ENCODE measurements at places on chromosomes 3 and 15.

GRCh38 chr15:66563566-66564110 lies 2.2 kb downstream of the LCTL start:
- DNase-seq, result no peak

DNA sequence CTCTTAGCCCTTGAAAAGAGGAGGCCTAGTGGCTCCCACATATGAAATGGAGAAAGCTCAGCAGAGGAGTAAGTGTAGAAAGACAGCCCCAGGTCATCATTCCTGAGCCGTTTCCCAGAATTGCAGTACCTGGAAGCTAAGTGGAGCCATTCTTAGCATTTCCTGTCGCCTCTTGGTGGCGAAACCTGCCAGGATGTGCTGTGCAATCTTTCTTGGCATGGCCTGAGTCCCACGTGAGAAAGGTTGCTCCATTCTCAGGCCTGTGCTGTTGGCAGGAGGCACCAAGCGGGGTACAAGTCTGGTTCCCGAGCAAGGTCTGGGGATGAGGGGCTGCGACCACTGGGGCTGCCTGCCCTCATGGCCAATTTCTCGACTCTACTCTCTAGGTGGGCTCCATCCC lies 207.2 kb upstream of the TPM1 start:
- no peak for DNase-seq

DNA sequence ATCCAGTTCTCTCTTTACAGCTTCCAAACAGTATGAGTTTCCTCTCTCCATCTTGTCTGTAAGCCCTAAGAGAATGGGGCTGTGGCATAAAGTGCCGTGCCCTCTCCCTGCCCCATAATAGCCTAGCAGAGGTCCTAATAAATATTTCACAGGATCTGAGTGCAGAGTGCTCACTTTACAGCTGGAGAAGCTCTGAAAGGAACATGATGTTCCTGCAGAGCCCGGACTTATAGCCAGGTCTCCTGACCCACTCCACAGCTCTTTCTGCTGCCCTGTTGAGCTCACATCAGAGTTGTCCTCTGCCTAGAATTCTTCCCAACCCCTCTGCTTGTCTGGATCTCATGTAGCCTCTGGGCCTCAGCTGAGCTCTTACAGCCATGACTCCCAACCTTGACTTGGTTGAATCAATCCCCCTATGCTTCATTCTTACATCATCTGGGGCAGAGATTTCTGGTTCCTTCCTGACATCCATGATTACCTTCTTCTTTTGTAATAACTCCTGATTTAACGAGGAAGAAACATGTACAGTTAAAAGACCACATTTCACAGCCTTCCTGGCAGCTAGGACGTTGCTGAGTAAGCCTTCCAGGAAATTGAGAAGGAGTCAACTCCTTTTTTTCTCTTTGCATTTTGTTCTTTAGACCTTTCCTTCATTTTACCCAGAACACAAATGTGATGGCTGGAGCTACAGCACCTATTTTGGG lies 135.3 kb downstream of the RPLP1 start:
- DNase-seq, result no peak

- DNase-seq, result no peak
These were observed 1.4 kb upstream of the MUC13 start for GRCh38 chr3:124935794-124936542.

DNA sequence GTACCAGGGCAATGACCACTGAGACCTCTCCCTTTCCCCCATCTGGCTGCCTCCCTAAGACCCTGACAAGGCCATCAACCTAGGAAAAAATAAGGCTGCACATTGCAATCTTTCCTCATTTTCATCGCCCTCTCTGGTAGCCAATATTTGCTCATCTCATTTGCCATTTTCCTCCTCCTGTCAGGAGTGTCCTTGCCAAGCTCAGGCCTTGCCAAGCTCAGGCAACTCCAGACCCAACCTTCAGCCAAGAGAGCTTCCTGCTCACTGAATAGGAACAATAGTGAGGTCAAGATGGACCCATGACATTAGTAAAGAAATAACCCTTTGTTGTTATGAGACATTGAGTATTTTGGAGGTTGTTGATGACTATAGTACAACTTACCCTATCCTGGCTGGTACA lies 380.3 kb downstream of the RSL24D1 start:
- no peak for DNase-seq

DNA sequence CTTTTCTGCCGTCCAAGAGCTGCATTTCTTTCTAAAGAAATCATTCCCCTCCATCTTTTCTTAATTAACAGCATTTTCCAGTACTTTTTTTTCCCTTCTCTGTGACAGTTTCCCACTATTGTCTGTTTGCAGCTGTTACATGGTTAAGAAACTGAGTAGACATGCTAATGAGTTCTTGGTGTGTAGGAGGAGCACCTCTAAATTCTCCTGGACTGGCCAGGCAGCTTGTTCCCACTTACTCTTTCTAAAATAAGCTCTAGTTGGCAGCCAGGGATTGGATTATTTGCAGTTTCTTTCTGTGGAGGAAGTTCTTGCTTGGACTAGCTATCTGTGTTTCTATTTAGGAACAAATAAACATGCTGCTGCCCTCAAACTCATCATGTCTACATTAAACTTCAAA lies 235.1 kb upstream of the GAP43 start:
- DNase-seq, result no peak

GRCh38 chr3:171068658-171069057 lies 42.1 kb upstream of the SLC2A2 start:
- no peak for DNase-seq

DNA sequence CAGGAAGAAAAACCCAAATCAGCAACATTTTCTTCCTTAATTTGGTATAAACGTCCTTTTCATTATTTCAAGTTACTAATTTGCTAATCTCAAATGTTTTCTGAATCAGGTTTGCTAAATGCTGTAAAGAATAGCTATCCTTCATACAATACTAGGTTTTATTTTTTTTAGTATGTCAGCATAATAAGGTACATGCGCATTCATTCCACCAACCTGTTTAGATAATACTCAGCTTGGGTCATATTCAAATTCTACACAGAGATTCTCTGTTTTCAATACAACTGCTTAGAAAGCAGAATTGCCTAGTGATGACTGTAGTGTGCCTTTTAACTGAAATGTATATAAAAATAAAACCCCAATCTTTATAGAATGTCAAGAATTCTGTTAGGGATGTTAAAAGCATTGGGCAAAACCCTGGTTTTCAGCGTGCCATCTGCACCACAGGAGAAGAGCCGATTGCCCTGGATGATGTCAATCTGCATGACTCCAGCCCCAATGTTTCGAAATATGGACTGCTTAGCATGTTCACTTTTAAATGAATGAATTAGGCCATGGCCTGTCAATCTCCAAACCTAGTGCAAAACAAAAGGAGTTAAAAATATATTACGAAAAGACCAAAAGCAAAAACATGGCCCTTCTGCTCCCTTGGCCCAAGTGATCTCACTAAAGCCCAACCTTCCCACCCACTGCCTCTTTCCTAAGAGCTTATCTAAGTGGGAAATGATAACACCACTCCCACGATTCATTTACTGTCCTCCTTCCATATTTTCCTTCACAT lies 107.4 kb downstream of the GLDN start:
- no peak for DNase-seq

- DNase-seq, result no peak
These were observed 56.0 kb downstream of the LRTM1 start for GRCh38 chr3:54871867-54872266.

DNA sequence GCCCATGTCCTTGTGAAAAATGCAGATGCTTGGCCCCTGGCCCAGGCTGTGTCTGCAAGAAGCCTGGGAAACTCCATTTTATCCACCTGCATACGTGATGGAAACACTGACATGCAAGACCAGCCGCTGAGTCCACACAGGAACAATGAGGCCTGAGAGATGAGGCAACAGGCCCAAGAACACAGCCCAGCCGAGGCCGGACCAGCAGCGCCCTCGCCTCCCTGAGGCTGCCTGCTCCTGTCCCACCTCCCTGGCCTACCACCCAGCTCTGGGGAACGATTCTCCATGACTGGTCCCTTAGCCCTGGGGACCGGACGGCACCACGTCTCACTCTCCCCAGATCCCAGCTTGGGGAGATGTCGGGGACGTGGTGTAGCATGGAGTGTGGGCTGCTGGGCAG lies 47.5 kb downstream of the HMCES start:
- no peak for DNase-seq

DNA sequence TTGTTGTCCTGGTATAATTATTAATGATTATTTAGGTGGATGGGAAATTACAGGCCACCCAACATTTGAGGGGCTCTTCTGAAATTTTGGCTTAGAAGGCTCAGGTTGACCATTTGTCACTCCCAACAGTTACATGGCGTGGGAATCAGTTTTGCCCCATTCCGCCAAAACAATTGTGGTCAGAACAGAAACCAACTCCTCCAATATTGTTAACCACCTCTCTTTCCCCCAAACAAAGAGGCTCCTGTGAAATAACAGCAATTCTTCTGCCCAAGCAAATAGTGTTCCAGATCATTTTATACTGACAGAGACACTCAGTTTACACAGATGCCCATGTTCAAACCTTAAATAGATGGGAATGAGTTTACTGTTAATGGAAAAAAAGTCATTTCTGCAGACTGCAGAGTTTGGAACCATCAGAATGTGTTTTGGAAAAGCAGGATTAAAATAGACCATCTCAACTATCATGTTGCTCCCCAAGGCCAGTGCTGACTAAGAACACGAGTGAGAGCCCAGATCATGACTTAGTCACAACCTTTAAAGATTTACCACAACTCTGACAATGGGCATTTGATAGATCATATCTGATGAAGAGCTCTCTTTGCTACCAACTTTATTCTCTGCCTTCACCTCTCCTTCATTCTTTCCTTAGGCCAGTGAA lies 102.1 kb downstream of the DUT start:
- DNase-seq, result no peak

- DNase-seq, result no peak
These were observed 56.5 kb downstream of the FMN1 start for GRCh38 chr15:33138000-33138399.

GRCh38 chr3:87359826-87360225 lies 83.4 kb upstream of the POU1F1 start:
- DNase-seq, result no peak

DNA sequence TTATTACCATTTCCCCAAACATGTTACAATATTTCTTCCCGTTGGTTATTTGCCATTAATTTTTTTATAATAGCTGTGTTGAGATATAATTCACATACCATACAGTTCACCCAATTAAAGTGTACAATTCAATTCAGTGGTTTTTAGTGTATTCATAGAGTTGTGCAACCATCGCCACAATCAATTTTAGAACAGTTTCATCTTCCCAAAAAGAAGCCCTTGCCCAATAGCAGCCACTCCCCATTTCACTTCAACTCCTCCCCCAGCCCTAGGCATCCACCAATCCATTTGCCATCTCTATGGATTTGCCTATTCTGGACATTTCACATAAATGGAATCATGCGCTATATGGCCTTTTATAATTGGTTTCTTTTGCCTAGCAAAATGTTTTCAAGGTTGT lies 225.1 kb downstream of the EPHB1 start:
- DNase-seq, result no peak

DNA sequence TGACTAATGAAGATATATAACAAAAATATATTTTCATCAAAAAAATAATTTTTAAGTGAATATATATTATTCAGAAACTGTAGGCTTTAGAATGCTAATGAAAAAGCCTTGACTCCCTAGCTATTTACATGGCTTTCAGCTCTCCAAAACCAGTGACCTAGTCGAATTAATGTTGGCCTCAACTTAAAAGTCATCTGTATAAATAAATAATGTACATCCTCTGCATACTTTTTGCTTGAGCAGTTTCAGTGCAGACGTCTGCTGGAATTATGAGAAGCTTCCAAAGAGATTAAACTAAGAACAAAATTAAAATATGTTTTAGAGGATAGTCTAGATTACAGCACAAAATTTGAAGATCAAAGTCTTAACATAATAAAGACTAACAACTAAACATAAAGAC lies 520.4 kb upstream of the ALCAM start:
- DNase-seq, result no peak

GRCh38 chr3:11162401-11163345 lies 8.4 kb downstream of the HRH1 start:
- no peak for DNase-seq

DNA sequence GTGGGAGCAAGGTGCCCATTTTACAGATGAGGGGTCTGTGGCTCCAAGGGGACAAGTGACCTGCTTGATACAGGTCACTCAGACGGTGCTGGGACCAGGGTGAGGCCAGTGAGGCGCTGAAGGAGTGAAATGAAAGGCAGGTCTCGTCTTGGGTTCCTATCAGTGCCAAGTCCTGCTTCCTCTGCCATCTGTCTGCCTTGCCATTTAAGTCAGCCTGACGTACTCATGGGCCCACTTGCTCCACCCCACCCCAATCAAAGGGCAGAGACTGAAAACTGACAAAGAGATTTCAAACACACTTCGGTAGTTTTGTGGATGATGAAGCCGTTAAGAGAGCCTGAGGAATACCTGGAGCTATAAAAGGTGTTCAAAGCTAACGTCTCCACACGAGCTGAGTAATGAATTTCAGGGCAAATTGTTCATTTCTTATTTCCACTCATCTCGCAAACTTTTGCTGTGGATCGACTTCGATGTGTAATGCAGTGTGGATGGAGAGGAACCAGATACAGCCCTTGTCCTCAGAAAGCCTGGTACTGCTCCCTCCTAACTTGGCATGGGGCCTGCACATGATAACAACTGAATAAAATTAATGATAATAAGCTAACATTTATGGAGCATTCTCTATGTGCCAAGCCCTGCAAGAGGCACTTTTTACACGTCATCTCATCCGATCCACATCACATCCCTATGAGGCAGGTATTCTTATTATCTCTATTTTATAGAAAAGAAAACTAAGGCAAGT lies 36.6 kb downstream of the ATP2B2 start:
- DNase-seq, result no peak

DNA sequence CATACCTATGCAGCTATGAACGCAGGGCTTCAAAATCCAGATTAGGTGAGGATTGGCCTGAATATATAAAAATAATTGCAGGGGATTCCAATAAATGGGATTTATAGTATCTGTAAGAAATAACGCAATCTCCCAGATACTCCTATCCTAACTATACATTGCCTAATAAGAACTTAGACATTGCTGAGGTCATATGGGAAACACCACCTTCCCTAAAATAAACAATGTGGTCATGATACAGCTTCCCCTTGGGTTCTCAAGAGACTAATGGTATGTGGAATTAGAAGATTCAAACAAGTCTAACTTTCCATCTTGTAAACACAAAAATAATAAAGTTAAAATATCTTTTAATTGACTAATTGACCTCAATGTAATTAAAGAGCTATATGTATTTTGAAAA lies 28.2 kb downstream of the UBE3A start:
- no peak for DNase-seq

GRCh38 chr3:38235466-38235865 lies 30.1 kb upstream of the SLC22A13 start:
- peak; percentile 14 for DNase-seq

DNA sequence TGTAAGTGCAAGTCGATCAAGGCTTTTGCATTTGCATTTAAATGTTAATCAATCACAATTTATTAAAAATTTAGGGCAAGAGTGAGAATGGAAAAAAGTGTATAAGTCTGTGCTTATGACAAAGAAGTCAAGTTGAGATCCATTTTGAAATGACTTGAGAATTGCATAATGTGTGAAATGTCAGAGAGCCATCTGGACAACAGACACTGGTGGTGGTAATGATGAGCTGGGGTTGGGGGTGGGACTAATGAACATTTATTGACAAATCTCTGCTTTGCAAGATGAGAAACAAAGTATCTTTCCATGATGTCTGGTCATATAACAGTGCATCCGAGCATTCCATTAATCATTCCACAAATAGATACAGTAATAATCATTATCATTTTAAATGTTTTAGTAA lies 89.4 kb upstream of the ZBTB20 start:
- DNase-seq, result no peak
